Right atrium auricular region (tissue), 2 donors: ENCODE measurements at places on chromosomes 11 and 22. TPM values are rescaled to one million over a fixed set of nuclear protein-coding genes. Genes with fewer than 3 reads are reported as not detected.

The GAS2 gene
- 6.5 TPM for total RNA-seq

The SHANK3 gene
- total RNA-seq, result 8.2 TPM

The NLRP14 gene
- total RNA-seq, result not detected

The OR5D14 gene
- total RNA-seq, result not detected

The CNTF gene
- total RNA-seq, result 0.30 TPM

The AQP11 gene
- 1.7 TPM for total RNA-seq

The FAM111B gene
- total RNA-seq, result 0.20 TPM

DNA sequence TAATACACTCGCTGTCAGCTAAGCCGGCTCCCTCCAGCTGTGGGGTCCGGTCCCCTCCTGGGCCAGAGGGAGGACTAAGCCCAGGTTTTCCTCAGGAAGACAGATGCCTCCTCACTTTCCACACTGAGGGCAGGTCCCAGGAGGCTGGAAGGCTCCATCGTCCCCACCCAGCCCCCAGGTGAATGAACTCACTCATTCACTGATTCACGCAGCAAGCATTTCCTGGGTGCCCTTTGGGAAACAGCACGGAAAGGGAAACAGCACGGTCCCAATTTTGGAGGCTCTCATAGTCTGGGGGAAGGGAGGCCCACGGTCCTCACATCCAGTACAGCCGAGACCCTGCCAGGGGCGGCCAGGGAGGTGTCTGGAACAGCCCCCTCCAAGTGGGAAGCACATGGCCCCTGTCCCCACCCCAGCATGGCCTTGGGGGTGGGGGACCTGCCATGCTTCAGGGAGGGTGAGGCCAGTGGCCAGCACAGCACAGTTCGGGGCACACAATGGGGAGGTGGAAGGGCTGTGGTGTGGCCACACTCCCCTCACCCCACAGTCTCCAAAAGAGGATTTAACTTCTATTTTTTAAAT, 9.3 kb upstream of the TH start:
- DNase-seq, result no peak

DNA sequence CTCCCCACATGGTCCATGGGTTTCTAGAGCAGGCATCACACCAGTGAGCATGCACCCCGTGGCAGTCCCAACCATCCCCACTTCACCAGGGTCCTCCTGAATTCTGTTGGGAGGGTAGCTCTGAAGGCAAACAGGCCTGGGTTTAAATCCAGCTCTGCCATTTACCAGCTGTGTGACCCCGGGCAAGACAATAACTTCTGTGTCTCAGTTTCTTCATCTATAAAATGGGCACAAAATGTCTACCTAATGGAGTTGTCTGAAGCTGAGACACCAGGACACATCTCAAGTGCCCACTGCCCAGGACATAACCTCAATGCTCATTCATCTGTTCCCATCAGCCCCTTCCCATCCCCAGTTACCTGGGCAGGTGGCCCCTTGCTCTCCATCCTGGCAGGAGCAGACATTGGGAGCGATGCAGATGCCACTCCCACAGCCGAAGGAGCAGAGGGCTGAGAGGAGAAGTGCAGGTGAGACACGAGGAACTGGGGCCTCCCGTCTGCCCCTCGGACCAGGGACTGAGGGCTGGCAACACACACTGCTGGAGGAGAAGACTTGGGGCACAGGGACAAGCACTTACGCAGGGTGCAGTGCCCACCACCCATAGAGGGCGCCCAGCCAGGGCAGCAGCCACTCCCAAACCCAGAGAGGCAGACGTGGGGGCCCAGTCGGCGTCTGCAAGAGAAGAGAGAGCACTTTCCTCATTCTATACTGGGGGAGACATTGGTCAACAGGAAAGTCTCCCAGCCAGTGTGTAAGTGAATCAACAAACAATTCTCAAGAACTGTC, 4.0 kb downstream of the VWCE start:
- no peak for DNase-seq

DNA sequence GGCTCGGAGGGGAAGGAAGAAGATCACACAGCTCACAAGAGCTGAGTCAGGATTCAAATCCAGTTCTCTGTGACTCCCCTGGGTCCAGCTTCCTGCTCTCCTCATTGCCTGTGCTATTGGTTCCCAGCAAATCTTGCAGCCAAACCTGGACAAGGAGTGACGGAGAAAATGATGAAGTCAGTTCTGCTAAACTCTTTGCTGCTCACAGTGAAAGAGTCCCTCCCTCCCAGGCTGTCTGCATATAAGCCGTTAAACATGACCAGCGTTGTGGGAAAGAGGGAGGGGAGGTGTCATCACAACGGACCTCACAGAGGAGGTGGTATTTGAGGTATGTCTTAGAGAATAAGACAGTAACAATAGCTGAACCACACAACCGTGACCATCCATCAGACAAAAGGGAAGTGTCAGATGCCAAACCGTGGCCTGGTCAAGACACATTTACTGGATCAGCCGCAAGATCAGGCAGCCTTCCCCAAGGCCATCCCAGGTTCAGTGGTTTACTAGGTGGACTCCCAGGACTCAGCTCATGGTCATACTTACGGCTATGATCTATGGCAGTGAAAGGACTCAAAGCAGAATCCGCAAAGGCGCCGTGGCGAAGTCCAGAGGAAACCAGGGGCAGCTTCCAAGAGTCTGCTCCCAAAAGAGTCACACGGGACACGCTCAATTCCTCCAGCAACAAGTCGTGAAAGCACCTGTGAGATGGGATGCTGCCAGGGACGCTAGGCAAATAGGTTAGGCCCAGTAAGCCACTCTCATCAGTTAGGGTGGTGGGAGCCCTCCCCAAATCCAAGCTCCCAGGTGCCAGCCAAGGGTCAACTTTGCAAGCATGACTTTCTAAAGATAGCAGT, 2.8 kb upstream of the CYTH4 start:
- no peak for DNase-seq

- DNase-seq, result peak; percentile 85
These were observed 21.5 kb downstream of the OTUB1 start for GRCh38 chr11:64007629-64008282.

DNA sequence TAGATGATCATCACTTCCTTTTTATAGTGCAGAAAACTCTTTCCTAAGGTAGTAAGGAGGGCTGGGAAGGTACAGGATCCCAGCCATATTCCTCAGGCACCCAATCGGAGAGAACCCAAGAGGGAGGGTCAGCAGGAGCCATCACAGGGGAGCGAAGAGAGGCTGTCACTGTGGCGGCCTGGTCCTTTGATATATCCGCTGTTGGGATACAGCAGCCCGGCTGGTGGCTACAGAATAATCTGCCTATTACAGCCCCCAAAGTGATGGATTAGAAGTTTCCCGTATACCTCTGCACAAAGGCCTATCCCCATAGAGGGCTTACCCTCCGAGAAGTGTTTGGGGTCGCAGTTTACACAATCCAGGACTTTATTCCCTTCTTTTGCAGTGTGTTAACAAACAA, 48.5 kb downstream of the OR4D9 start:
- no peak for DNase-seq

DNA sequence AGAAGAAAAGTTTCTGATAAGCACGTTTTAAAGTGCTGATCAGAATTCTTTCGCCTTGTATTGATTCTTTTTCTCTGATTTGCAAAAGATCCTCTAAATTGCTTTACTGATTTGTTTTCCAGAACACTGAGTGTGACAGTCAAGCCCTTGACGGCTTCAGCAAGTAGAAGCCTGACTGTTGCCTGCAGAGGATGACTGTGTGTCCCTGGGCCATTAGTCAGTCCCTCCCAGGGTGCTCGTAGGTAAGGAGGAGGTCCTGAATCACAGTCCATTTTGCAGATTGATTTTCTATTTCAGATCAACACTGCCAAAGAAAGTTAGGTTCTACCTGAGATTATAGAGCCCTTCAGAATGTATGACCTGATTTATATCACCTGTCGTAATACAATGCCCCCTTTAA, 38.6 kb upstream of the POGLUT3 start:
- DNase-seq, result no peak

DNA sequence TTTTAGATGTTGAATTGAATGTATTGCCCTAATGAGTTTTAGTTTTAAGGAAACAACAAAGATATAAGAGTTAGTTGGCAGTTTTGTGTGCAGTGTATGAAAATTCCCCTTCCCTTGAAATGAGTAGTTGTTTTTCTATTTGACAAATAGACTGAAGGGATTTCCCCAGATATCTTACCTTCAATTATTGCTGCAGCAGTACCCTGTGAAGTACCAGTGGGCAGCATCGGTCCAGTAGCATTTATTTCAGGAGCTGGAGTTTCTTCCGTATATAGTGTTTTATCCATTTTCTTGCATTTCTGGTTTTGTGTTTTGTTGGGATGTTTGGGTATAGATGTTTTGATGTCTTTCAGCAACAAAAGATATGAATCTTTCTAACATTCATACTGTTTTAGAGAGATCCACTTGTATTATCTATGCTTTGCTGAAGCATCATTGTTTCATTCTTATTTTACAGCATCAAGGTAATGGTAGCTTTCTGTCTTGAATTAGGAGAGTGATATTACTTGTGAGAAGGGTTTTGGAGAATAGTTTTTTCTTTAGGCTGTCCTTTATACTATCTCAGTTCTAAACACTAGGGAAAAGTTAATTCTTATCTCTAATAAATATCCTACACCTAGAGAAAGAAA, 7.4 kb downstream of the KMT2A start:
- DNase-seq, result no peak

- DNase-seq, result no peak
These were observed 222.9 kb upstream of the ZC3H12C start for GRCh38 chr11:109870297-109870696.

GRCh38 chr11:64608046-64608445, 17.0 kb downstream of the SLC22A12 start:
- peak; percentile 62 for DNase-seq

- DNase-seq, result peak; percentile 62
These were observed at the start of gene ARHGAP20 for GRCh38 chr11:110711776-110712658. Gene ARHGAP20 (minus strand): TSS chr11:110712437. CDS start chr11:110712231, 206 bp downstream.

- DNase-seq, result no peak
These were observed 36.9 kb upstream of the RAB1B start for GRCh38 chr11:66231561-66231960.

DNA sequence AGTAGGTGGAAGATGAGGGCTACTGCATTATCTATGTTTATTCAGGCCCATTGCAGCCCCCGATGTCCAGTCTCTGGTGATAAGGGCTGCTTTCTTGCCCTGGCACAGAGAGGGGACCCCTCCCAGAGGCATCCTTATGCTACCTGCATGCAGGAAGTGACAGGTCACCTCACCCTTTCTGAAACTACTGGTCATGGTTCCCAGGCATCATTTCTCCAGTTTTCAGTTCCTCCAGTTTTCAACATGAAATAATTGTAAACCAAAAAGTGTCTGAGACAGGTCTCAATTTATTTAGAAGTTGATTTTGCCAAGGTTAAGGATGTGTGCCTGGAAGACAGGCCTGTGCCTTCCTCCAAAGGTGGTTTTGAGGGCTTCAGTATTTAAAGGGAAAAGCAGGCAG, 57.0 kb downstream of the CTTN start:
- no peak for DNase-seq

DNA sequence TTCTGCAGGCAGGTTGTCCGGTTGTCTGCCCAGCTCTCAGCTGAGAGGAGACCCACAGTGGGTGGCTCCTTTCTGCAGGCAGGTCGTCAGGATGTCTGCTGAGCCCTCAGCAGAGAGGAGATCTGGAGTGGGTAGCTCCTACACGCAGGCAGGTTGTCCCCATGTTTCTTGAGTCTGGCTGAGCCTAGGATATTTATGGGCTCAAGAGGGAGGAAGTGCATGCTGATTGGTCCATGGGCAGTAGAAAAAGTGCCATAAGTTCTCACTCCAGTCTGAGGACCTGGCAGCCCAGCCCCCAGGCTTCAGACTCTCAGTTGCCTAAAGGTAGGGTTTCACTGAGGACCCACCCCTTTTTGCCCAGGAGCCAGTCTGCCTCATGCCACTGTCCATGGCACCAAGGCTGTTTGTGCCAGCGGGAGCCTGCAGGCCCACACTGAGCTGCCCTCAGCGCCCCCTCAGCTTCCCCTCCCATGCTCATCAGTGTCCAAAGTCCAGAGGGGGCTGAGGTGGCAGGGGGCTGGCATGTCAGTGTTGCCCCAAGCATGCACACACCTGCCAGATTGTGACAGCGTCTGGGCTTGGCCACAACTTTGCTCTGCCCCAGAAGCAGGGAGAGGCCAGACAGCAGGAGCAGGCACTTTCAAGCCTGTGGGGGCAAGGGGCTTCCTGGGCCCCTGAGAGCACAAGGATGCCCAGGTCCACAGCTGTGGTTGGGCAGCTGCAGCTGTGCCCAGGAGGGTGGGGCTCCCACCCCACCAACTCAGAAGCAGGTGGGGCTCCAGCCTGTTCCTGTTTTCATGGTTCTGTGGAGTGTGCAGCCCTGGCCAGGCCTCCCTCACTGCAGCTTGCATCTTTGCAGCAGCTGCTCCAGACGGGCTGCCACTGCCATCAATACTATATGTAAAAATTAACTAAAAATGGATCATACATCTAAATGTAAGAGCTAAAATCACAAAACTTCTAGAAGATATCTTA, 3.8 kb upstream of the RNF141 start:
- DNase-seq, result no peak

DNA sequence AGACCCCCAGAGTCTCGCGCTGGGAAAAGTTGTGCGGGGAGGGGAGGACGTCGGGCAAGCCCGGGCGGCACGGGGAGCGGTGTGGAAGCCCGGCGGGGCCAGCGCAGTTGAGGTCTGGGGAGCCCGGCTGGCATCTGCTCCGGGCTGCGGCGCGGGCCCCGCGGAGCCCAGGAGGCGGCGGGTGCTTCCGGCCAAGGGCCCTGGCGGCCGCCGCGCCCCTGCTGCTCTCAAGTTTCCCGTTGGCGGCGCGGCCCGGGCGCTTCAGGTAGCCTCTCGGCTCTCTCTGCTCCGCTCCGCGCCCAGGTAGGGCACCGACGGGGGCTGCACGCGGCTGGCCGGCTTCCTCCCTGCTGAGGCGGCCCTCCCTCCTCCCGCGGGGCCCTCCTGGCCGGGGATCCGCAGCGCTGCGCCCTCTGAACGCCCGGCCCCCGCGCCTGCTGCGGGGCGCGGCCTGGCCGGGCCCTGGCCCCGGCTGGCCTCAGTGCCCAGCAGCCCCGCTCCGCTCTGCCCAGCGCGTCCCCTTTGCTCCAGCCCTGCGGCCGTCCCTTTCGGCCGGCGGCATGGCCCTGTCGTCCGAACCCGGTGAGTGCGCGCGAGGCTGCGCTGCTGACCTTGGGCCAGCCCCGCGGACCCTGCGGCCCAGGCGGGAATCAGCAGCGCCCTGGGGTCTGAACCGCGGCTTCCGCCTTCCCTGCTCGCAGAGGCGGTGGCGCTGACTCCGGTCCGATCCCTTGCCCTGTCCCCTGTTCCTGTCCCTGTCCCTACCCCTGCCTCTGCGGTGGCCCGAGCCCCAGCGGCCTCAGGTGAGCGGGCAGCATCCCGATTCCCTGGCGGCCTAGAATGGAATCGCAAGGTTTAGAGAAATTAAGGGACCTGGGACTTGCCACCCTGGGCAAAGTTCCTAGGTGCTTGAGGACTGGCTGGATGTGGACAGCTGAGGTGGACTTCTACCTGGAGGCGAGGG, 4.3 kb upstream of the AMPD3 start:
- DNase-seq, result no peak

DNA sequence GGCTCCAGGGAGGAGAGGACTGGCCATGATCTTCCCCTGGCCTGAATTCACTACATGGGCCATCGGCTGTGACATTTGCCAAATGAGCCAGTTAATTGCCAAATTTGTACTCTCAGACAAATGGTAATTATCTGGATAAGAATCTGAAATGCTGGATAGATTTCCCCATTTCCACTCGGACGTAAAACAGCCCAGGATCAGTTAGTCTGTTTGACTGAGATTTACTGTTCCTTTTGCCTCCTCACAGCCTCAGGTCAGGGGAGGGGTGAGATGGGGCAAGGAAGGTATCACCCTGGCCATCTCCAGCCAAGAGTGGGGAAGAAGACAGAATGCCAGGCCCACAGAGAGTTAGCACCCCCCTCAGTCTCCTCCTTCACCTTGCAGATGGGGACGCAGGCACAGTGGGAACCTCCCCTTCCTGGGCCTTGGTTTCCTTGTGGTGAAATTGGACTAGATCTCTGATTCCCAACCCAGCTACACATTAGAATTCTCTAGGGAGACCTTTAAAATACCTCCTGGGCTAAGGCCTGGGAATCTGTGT, 5.2 kb downstream of the TRIM29 start:
- no peak for DNase-seq
